ENCODE measurements at places on chromosomes 5 and 9.

- DNase-seq, result no peak
Measured at GRCh38 chr5:150895431-150896428, 9.1 kb downstream of the ZNF300 start.

GRCh38 chr5:169287529-169287928 lies 13.4 kb downstream of the SLIT3 start:
- DNase-seq, result no peak

GRCh38 chr5:172454358-172455086 lies at the start of gene SH3PXD2B:
Gene SH3PXD2B (minus strand): TSS chr5:172454525. CDS start chr5:172454352, 173 bp downstream.
- DNase-seq, result peak; percentile 82

GRCh38 chr5:24854350-24854749 lies 209.6 kb upstream of the CDH10 start:
- no peak for DNase-seq

DNA sequence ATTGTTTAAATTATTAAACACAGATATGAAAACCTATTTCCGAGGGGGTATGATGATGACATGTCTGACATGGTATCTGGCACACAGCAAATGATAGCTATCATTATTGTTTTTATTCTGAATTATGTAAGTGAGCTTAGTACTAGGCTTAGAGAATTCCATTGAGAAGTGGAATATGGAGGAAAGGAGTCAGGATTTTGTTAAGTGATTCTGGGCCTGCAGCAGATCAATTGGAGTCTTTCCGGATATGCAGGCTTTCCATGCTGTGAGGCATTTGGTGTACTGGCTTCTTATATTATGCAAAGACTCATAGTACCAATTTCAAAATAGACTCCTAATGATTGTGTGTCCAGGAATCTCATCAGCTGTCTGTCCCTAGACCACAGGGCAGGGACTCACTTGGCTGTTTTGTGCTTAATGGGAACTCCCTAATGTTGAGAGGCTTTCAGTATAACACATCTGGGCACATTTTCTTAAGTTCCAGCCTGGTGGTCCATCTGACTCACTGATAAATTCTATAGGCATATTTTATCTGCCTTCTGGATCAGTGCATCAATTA lies 180.0 kb upstream of the KLF9 start:
- DNase-seq, result no peak

DNA sequence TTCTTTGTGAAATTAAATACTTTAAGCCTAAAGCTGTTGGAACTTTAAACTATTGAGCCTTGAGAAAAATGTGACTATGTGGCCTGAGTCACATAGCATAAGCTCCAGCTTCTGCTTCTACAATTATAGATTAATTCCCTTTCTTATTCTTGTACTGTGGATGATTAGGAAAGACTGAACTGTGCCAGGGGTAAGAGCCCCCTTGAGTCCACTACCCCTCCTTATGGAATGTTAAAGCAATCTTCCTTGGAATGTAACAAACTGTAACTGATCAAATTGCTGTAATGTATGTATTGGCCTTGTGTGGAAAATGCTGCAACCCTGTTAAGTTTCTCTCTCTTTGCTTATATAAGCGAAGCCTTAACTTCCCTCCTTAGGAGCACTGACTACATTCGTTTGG lies 273.2 kb downstream of the FAM170A start:
- DNase-seq, result no peak

GRCh38 chr5:146069780-146070099 lies 35.6 kb downstream of the PLAC8L1 start:
- DNase-seq, result no peak

DNA sequence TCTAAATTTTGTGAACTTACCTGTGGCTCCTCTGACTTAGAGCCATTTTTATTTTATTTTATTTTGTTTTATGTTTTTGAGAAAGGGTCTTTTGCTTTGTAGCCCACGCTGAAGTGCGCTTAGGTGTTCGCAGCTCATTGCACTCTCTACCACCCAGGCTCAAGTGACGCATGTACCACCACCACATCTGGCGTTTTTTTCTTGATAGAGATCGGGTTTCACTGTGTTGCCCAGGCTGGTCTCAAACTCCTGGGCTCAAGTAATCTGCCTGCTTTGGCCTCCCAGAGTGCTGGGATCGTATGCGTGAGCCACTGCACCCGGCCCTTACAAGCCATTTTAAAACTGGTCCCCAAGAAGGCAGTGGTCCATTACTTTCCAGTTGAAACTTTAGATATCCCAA lies 18.5 kb downstream of the MATR3 start:
- no peak for DNase-seq

- no peak for DNase-seq
Measured at GRCh38 chr9:26157411-26157810, 479.2 kb upstream of the TUSC1 start.

GRCh38 chr9:79962836-79963235 lies 391.1 kb downstream of the TLE4 start:
- no peak for DNase-seq

- no peak for DNase-seq
Measured at GRCh38 chr9:18923167-18923566, 109.8 kb downstream of the SAXO1 start.

DNA sequence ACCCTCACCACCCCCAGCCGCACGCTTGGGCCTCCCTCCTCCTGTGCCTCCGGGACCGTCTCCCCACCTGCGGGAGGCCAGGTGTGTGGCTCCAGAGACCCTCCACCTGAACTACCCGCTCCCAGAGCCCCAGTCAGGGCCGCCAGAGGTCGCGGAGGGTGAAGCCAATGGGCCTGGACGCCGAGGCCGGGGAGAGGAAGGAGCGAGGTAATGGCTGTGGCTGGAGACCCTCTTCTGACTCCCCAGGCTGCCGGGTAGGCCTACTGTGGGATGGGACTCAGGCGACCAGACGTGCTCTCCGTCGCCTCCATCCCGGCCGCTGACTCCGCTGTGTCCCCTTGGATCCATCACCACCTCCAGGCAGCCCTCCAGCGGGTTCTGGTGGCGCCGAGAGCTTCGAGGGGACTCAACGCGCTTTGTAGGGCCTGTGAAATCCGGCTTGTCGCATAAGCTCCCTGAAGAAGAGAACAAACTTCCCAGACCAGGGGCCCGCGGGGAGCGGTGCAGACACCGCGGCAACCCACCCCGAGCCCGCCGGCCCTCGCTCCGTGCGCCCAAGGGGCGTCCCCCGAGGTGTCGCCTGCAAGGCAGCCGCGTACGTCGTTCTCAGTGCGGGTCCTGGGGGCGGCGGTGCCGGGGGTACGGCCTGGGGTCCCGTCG lies 12.6 kb downstream of the IRX2 start:
- DNase-seq, result peak; percentile 53

- DNase-seq, result peak; percentile 62
Measured at GRCh38 chr9:138009803-138010690, 132.5 kb downstream of the CACNA1B start.

GRCh38 chr5:102959055-102959454 lies 160.9 kb downstream of the GIN1 start:
- no peak for DNase-seq

GRCh38 chr5:120088836-120089235 lies 375.3 kb upstream of the PRR16 start:
- DNase-seq, result no peak

DNA sequence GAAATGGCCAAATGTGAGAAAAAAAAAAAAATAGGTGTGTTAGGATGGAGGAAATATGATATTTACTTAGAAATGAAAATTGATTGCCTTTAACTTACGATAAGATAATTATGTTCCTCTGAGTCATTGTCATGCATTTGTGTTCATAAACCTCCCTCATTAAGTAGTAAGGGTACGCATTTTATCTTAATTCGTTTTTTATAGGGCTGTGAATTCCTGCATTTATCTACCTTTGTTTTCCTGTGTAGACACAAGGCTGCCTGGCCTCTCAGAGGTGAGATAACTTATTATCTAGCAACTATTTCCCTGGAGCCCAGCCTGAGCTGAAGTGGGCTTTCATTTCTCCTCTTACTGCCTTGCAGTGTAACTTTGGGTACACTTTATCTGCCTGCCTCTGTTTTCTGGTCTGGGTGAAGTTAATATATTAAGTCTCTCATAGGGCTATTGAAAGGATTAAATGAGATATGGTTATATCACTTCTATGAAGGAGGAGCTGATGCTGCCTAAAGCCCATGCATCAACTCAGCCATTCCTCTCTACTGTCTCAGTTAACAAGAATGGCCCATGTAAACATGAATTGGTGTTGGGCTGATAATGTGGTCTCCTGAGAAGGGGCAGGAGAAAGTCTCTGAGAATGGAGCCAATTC lies 103.8 kb upstream of the KLF4 start:
- DNase-seq, result no peak

- no peak for DNase-seq
Measured at GRCh38 chr9:122379340-122379739, 8.5 kb downstream of the PTGS1 start.

- DNase-seq, result no peak
Measured at GRCh38 chr5:127184851-127185250, 105.7 kb upstream of the MEGF10 start.

DNA sequence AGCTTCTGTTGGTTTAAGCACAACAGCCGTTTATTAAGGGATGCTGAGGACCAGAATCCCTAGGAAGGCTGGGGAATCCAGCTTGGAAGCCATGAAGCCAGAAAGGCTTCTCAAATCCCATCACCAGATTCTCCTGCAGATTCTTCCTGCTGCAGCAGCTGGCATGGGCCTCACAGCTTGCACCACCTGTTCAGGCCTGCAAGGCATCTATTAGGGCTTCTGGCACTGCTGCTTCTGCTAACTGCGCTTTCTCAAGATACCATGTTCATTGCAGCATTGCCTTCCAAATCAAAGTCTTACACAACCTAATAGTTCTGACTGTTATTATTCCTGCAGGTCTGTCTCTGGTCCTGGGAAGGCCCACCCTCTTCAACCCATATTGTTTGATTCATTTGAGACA lies 51.2 kb upstream of the ZNF366 start:
- no peak for DNase-seq

DNA sequence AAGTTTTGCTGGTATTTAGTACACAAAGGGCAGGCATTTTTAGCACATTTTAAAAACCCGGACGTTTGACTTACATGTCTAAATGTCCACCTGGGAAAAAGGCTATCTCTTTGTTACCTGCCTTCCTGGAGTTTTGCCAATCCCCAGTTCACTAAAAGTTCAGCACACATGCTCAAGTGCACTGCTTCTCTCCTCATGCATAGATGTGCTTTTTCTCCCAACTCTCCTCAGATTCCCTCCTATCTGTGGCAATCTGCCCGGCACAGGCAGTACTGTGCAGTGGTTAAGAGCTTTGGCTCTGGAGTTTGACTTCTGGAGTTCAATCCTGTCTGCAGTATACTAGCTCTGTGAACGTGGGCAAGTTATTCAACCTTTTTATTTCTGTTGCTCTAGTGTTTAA lies 8.3 kb upstream of the CCNO start:
- no peak for DNase-seq

Measured in left forelimb (tissue), 1 donor.